ENCODE measurements at places on chromosomes 2 and 18. TPM values are rescaled to one million over a fixed set of nuclear protein-coding genes. Genes with fewer than 3 reads are reported as not detected.

- H3K36me3 ChIP-seq, result no peaks in the 10 kb centered on the region
- no peak for DNase-seq
- H3K27ac ChIP-seq, result no peak overlapping the region
- H3K4me3 ChIP-seq, result no peak overlapping the region
- no peaks in the 10 kb centered on the region for H3K27me3 ChIP-seq
Observed at GRCh38 chr18:39485696-39486095, 1920.1 kb upstream of the CELF4 start.

GRCh38 chr2:85390941-85391669 is 19.1 kb downstream of the CAPG start:
- peaks cover 36% of the 10 kb centered on the region for H3K36me3 ChIP-seq
- H3K27me3 ChIP-seq, result no peaks in the 10 kb centered on the region
- peak overlapping the region; percentile 74 for H3K27ac ChIP-seq
- H3K4me3 ChIP-seq, result no peak overlapping the region
- peak; percentile 83 for DNase-seq

DNA sequence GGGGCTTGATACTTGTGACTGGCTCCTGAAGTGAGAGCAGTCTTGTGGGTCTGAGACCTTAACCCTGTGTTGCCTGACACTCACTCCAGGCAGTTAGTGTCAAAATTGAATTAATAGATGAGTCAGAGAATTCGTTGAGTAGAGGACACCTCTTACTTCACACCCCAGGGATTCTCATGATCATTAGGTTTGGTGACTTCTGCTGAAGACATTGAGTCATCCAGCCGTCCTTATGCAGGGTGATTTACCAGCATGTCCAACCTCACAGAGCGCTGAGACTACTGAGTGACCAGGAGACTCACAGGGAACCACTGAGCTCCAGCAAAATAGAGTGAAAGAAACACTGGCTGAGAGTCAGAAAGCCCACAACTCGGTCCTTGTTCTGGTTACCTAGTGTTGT is 36.0 kb upstream of the EVA1A start:
- H3K36me3 ChIP-seq, result no peaks in the 10 kb centered on the region
- no peak overlapping the region for H3K27ac ChIP-seq
- no peak overlapping the region for H3K4me3 ChIP-seq
- DNase-seq, result no peak
- peaks cover 10% of the 10 kb centered on the region for H3K27me3 ChIP-seq

DNA sequence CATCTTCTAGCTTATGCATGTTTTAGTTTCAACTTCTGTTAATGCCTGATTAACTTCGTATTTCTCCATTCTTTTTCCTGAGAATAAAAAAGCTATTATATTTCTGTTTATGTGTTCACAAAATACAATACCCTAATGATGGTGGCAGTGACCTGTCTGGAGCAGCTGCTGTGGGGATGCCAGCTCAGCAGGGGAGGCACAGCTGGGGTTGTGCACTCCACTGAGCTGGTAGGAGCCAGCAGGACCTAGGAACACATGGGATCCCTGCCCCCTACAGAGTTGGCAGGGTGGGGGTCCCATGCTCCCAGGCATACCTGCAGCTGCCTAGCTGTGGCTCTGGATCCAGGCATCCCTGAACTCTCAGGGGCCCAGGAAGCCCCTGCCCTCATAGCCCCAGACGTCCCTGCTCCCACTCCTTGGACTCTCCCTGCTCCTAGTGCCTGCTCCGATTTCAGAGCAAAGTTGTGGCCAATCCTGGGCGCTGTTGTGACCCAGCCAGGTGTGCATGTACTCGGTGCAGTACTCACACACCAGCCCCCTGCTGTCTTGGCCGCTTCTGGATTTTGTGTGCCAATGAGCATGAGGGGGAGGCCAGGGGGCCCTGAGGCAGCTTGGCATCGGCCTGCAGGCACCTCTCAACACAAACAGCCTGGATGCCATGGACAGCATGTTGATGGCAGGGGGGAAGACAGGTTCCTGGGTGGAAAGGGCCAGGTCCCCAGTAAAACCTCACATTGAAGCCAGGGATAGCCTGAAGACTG is 546.0 kb downstream of the ZNF804A start:
- H3K36me3 ChIP-seq, result no peaks in the 10 kb centered on the region
- no peak for DNase-seq
- H3K4me3 ChIP-seq, result no peak overlapping the region
- no peaks in the 10 kb centered on the region for H3K27me3 ChIP-seq
- H3K27ac ChIP-seq, result no peak overlapping the region

- H3K4me1 ChIP-seq, result no peaks in the 10 kb centered on the region
- no peak for DNase-seq
- no peak overlapping the region for H3K4me3 ChIP-seq
Observed at GRCh38 chr2:239640210-239640609, 239.4 kb upstream of the HDAC4 start.

GRCh38 chr18:59149007-59149406 is 9.3 kb downstream of the SEC11C start:
- no peak overlapping the region for H3K27ac ChIP-seq
- H3K4me1 ChIP-seq, result peaks cover 41% of the 10 kb centered on the region
- no peaks in the 10 kb centered on the region for H3K27me3 ChIP-seq
- peaks cover 19% of the 10 kb centered on the region for H3K36me3 ChIP-seq
- DNase-seq, result no peak

DNA sequence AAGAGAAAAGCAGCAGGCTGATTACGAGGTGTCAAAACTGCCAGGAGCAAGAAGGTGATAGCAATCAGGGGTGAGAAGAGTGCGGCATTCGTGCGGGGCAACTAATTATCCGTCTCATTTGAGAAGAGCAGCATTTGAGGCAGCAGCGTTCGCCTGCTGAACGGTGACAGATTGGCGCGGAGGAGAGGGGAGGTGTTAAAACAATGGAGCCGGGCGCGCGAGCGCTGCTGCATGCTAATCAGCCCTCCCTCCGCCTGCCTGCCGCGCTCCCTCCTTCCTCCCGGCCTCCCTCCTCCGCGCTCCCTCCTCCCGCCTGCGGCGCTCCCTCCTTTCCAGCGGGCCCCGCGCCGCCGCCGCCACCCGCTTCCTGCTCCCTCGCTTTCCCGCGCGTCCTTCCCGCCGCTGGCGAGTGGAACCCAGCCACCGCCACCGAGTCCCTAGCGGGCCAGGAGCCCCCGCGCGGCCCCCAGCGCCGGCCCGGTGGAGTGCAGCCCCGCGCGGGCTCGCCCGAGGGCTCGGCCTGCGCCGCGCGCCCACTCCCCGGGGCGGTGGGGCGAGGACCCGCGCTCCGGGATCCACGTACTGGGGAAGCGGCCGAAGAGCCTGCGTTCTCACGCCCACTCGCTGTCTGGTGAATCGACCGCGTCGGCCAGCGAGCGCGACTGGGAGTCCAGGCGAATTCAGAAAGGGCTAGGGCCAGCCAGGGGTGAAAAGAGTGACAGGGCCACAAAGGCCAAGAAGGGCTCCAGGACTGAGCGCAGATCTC is 69.5 kb upstream of the PSMD14 start:
- H3K27ac ChIP-seq, result peak overlapping the region; percentile 68
- H3K4me3 ChIP-seq, result peak overlapping the region; percentile 80
- peaks cover 2% of the 10 kb centered on the region for H3K27me3 ChIP-seq
- peak; percentile 68 for DNase-seq
- peaks cover 41% of the 10 kb centered on the region for H3K4me1 ChIP-seq

The SNTG2 gene
- not detected for total RNA-seq

The ADRA2B gene
- total RNA-seq, result not detected

The LCT gene
- total RNA-seq, result 0.12 TPM

The KCNIP3 gene
- not detected for total RNA-seq
